Stimulated activated CD4-positive, alpha-beta T cell treated with anti-CD3 and anti-CD28 coated beads, Interleukin-12 subunit alpha, Interleukin-12 subunit beta, amount 100 ng/mL, for 48 hours (primary cell): ENCODE measurements at places on chromosomes 12 and 14.

DNA sequence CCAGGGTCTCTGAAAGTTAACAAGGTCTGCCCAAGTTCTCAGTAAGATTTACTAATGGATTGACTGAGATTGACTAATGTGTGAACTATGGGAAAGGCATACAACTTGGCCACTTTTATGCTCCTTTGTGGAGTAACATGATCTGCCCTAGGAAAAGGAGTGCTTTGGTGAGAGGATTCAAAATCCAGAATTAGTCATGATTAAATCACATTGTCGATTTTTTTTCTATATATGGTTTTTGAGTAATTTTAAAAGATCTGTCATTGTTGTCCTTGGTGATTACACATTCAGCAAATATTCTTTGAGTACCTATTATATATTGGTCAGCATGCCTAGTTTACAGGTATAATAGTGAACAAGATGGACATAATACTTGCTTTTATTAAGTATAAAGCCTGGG is 147.7 kb upstream of the SYT10 start:
- no peak for DNase-seq

GRCh38 chr14:104081951-104082464 is 3.5 kb upstream of the ASPG start:
- DNase-seq: no peak

- DNase-seq: no peak
Observed at GRCh38 chr14:78142998-78143397, 27.2 kb upstream of the NRXN3 start.

DNA sequence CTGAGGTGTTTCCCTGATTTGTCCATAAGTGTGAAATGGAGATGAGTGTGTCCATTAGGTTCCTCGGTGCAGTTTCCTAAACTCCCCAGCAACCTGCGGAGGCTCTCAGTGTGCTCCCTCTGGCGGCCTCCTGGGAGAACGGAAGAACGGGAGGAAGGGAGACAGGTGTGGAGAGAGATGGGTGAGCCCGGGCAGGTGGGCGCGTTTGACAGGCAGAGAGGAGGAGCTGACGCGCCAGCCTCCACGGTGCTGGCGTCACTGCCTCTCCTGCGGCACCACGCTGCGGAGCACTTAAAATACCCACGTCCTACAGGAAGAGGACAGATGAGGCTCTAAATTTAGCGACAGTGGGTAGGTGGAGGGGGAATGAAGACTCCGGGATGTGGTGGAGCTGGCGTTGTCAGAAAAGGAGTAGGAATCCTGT is 26.8 kb upstream of the PEX5 start:
- DNase-seq: no peak

DNA sequence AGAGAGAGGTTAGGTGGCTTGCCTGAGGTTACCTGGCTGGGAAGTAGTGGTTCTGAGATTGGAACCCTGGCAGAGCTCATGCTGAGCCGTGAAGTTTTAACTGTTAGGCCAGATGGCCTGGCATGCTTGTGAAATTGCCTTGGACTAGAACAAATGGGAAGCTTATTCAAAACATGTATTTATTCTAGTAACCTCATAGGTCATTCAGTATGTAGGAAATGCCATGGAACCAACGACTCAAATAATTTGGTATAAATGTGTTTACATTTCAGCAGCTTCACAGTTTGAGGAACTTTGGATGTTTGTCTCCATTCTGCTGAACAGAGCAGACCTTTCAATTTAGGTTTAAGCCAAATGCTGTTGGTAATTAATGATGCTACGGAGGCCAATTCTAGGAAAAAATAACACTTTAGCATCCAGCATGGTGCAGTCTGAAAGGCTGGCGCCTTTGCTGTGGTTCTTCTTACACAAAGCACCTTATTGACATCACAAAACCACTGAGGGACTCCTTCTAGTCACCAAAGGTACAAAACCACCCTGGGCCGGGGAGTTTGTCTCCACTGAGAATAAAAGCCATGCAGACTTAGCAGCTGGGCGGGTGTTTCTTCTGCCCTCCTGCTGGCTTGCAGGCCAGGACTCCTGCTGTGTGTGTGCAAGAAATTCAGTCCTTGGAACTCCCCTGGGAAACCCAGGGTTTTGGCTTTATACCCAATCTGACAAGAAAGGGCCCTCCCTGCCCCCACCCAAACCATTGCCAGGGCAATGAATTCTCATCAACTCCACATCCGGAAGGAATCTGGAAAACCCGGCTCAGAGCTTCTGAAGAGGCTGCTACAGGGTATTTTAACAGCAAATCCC is 64.2 kb downstream of the ELK3 start:
- DNase-seq: no peak

- no peak for DNase-seq
Observed at GRCh38 chr14:60775296-60775695, 40.7 kb downstream of the MNAT1 start.

GRCh38 chr12:65472079-65472478 is 193.6 kb downstream of the MSRB3 start:
- no peak for DNase-seq

DNA sequence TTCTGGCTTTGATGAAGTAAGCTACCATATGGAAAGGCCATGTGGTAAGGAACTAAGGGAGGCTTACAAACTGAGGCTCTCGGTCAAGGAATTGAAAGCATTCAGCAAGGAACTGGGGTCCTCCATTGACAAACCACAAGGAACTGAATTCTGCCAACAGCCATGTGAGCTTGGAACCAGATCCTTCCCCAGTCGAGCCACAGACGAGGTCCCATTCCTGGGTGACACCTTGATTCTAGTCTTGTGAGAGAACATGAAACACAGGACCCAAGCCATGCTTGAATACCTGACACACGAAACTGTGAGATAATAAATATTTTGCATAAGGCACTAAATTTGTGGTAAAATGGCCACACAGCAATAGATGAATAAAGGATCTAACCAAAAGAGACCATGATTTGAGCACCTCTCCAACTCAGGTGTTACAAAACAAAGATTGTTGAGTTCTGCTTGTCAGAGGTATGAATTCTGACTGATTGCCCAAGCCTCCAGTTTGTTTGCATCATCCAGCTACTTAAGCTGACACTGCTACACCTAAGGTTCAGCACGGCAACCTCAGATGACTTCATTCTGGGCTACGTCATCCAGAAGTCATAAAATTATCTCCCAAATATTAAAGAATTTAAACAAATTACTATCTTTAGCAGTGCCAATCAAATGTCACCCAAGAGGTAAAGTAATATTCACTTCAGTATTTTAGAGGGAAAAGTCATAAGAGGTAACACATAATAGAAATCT is 59.4 kb downstream of the GARIN6 start:
- no peak for DNase-seq

DNA sequence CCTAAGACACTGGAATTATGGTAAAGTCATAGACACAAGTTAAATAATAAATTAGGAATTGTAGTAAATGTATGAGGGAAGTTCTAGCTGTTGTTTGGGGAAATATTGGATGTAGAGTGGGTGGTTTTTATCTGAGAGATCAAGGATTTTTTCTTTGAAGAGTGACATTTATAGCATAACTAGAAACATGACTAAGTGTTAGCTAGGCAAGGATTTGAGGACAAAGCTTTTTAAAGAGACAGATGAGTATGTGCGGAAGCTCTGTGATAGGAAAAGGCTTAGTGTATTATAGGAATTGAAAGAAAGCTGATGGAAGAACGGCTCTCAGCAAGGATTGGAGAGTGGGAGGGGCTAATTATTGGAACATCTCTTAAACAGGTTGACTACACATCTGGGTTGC is 24.5 kb downstream of the PDZRN4 start:
- no peak for DNase-seq

DNA sequence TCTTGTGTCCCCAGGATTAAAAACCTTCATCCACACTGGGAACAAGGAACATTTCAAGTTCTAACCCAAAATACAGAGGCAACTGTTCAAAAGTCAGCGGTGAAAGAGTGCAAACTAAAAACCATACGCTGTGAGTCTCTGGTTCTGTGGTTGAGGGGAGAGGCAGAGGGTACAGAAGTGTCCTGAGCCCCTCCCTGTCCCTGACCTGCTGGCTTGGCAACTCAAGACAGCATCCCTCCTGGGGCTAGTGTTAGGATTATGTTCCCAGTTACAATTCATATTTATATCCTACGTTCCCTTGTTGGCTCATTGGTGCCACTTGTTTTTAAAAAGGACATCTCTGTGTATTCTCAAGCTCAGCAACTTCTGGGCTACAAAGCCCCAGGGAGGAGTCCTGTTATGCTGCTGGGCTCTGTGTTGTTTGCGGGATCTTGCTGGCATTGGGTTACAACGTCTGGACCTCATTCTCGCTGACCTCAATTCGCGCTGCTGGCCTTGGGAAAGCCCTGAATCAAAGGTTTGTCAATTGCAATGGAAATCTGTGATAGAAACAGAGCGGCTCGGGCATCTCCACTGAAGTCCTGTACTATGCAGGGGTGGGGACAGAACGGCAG is 420.8 kb downstream of the FUT8 start:
- DNase-seq: no peak

DNA sequence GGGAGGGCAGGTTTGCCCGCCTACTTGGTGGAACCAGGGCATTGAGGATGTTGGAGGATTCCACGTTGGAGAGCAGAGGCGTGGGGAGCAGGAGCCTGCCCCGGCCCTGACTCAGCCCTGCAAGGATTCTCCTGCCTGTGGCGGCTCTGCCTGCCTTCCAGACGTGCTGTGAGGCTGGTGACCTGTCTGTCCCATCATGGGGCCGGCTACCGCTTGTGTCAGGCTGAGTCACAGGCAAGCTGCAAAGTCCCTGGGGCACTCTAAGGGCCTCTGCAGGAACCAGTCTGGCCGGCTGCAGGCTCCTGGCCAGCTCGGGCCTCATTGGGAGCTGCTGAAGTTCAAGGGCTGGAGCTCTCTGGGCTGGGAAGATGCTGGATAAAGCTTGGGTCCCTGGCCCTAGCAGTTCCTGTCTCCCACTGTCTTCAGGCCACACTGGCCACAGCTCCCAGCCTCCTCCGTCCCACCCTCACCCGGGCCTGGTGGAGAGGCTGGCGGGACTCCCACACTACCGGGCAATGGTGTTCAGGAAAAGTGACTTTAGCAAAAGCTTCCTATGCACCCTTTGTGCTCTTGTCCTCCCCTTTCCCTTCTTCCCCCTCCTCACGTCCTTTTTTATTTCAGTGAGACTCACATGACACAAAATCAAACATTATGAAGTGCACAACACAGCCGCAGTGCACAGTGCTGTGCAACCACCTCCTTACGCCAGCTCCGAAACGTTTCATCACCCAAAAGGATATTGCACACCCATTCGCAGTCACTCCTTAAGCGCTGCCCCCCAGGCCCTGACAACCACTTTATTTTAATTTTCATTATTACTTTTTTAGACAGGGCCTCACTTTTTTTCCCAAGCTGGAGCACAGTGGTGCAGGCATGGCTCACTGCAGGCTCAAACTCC is 22.0 kb upstream of the ULK1 start:
- no peak for DNase-seq

DNA sequence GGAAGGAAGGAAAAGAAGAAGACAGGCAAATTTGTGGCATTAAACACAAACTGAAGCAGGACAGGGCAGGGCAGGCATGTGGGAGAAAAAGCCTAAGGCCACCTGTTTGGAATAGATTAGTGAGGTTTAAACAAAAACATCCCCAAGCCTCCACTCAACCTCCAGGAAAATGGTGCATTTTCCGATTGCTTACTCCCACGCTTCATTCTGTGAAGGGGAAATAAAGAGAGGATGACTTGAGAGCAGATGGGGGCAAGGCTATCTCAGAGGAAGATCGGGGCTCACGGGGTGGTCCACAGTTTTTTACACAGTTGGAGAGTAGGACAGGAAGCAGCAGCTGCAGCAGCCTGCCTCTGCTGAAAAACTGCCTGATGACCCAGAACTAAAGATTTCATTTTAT is 250.9 kb downstream of the DUSP6 start:
- no peak for DNase-seq
